ENCODE measurements at places on chromosomes 4 and X.

DNA sequence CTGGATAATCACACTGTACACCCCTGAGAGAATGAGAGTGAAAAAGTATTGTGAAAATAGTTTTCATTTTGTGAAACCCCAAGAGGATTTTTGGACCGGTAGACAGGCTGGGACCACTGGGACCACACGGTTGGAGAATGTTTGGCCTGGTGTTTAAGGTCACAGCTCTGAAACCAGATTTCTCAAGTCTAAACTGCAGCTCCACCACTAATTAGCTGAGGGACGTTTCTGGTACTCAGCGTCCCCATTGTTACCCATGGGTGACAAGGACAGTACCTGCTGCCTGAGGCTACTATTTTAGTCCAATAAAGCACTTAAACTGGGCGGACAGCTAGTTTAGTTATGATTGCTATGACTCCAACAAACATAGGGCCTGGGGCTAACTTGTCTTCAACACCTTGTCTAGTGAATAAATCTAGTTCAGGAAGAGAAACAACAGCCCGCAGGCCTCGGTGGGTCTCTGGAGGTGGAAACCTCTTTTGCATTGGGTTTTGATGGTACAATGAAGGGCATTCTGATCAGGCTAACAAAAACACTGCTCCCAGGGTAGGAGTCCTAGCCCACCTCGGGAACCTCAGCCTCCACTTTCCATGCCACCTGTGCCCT, 509 bp upstream of the USP11 start:
- no peak for DNase-seq

DNA sequence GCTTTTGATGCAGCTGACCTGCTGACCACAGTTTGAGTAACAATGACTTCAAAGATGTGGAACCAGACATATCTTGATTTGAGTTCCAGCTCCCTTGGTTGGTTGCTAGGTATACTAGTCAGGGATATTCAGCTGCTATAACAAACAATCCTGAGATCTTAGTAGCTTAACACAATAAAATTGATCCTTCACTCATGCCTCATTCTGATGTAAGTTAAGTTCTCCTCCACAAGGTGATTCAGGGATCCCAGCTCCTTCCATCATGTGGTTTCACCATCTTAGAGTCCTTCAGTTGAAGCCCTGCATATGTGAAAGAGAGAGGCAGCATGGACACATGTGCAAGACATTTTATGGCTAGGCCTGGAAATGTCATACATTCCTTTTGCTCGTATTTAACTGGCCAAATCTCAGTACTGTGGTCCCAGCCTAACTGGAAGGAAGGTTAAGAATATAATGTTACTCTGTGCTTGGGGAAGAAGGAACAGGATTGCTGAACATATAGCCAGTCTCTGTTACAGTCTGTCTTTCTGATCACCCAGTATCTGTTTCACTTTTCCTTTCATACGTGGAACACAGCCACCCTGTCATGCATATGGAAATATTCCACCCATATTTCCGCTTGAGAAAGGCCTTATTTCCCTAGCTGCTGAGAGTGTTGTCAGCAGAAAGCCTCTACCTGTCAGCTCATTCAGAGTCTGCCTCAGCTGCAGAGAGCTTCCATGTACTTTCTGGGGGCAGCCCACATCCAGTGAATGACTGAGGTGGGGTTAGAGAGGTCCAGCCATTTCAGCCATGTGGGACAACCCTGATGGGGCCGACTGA, 7.1 kb downstream of the SMIM9 start:
- DNase-seq, result no peak

DNA sequence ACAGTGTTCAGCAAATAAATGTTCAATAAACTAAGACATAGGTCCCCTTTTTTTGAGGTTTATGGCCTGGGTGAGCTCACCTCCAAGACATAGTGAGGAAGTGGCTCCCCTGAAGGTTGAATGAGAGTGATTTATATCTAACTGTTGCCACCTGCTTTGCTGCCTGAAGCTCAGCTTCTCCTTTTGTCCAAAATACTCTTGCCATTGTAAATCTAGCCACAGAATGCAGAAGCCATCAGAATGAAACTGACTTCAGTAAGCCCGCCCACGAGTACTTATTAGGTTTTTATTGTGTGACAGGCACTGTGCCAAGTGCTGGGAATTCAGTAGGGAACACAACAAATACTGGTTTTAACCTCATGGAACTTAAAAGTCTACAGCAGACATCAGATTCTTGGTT, 18.0 kb downstream of the SPINK2 start:
- DNase-seq, result no peak

DNA sequence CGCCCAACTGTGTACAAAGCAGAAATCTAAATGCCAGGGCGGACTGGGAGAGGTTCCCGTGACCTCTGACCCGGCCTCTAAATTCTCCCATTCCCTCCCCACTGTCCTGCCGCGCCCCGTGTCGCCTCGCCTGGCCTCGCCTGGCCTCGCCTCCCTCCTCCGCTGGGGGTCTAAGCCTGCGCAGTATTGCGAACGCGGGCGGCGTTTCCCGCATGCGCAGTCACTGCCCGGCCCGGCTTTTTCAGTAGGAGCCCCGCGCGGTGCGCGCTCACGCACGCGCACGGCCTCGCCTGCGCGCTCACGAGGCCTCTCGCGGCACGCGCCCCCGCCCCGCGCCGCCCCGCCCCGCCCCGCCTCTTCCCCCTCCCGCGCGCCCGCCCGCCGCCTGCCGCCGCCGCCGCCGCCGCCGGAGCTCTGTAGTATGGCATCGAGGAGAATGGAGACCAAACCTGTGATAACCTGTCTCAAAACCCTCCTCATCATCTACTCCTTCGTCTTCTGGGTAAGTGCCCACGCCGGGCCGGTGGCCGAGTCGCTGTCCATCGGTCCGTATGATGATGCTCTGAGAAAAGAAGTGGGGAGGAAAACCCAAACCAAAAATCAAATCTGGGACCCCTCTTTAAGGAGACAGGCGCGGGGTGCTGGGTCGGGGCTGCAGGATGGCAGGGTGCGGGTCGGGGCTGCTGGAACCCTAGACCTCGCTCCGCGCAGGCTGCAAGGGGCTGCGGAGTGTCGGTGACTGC, at the start of gene TSPAN7:
Gene TSPAN7, plus strand, starts transcription at position 417 of the 743 bp plus-strand sequence. Its CDS starts 5 bp downstream, at position 422.
- peak; percentile 19 for DNase-seq

DNA sequence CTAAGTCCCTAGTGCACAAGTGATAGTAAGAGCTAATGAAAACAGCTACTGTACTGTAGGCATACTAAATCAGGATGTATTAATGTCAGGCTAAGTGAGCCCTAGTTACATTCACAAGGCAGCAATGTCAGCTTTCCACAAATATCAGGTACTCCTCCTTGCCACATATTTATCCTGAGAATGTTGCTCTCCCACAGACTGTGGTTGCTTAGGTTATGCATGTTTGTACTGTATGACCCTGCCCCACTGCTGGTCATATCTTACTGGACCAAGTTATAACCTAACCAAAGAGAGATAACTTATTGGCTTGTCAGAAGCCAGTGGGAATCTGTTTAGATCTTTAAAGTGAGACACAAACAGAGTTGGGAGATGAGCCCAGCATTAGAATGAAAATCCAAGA, 241.0 kb downstream of the SLC39A8 start:
- no peak for DNase-seq

DNA sequence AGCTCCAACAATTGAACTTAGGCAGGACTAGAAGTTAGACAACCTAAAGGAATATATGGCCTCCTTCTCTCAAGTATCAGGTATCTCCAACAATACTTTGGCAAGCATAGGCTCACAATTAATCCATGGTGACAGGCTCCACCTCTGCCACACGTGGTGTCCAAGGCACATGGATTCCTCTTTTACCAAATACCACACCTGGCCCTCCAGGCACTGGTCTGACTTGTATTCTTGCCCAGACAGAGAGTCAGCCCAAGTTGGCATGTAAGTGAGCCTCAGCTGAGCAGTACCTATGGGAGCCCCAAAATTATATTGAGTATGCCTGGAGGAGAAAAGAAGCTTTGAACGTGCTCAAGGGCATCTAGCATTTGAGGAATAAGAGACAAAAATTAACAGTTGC, 19.6 kb downstream of the SRPX2 start:
- DNase-seq, result no peak

- DNase-seq, result no peak
Observed at GRCh38 chr4:144647590-144647989, 1.6 kb downstream of the HHIP start.

- DNase-seq, result no peak
Observed at GRCh38 chr4:163148466-163149336, 18.0 kb downstream of the NAF1 start.

DNA sequence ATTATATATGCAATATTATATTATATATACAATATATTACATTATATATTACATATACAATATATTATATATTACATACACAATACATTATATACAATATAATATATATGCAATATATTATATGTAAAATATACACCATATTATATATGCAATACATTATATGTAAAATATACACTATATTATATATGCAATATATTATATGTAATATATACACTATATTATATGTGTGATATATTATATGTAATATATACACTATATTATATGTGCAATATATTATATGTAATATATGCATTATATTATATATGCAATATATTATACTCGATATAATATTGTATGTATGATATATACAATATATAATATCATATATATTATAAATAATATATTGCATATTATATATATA, 457.4 kb downstream of the SMARCA1 start:
- DNase-seq, result no peak

DNA sequence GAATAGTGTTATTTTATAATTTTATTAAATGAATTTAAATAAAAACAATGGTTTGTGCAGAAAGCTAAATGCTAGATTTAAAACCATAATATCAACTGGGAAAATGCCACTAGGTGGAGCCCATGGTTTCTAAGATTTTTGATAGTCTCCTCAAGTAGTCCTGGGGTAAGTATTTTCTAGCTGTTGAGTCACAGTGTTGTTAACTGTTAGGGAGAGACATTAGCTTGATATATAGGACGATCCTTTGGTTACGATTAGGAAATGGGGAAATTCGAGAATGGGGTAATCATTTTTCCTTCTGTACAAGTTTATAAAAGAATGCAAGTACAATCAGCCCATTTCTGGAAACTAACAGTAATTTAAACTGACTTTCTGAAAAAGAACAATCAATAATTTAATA, 378.4 kb downstream of the ANKRD50 start:
- no peak for DNase-seq

GRCh38 chr4:35175894-35176293, 1068.4 kb downstream of the ARAP2 start:
- no peak for DNase-seq

GRCh38 chr4:174564529-174564928, 42.2 kb upstream of the HPGD start:
- DNase-seq, result no peak

- peak; percentile 20 for DNase-seq
Observed at GRCh38 chr4:149370785-149371420, 444.7 kb downstream of the IQCM start.

- no peak for DNase-seq
Observed at GRCh38 chrX:22323541-22323940, 50.8 kb downstream of the CBLL2 start.

DNA sequence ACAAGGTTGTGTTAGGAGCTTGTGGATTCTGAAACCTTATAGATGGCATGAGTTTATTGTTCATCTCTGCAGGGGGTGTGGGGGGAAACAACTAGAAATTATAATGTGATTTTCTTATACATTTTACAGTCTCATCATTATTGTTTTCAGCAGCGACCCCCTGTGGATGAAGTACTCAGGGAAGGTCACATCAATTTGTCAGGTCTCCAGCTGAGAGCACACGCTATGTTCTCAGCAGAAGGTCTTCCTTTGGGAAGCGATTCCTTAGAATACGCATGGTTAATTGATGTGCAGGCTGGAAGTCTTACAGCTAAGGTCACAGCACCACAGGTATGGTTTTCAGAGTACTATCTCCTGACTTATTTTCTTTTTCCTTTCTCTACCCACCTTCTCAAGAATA, 72.2 kb downstream of the BLTP1 start:
- DNase-seq, result no peak

DNA sequence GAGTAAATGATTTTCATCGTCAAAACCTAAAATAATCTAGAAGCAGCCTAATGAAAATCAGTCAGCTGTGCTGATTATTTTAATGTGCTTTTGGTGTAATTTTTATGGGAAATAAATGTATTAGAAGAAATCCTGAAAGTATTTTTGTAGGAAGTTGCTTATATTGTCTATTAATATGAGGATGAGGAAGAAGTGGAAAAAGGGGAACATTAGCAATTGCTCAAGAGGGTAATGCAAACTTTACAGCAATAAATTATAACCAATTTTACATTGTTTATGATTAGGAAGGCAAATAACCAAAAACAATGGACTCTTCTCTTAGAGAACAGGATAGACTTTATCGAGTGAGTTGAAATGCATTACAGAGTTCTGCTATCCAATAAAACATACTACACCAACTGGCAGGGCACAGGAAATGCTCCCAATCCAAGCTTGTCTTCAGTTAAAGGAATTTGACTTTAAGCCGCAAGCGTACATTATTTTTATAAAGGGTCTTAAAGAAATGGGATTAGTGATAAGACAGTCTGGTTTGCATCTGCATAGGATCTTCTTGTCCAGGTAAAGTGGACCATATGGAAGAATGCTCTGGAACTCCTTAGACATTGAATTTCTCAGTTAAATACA, 374.8 kb downstream of the PDGFC start:
- no peak for DNase-seq

GRCh38 chrX:16870862-16871815, 977 bp upstream of the RBBP7 start:
- DNase-seq, result no peak

- DNase-seq, result no peak
Observed at GRCh38 chr4:15413010-15413622, 14.7 kb upstream of the C1QTNF7 start.

- DNase-seq, result no peak
Observed at GRCh38 chr4:84502333-84502954, 3.4 kb upstream of the NKX6-1 start.

- DNase-seq, result no peak
Observed at GRCh38 chr4:119228406-119228805, 15.9 kb downstream of the USP53 start.

DNA sequence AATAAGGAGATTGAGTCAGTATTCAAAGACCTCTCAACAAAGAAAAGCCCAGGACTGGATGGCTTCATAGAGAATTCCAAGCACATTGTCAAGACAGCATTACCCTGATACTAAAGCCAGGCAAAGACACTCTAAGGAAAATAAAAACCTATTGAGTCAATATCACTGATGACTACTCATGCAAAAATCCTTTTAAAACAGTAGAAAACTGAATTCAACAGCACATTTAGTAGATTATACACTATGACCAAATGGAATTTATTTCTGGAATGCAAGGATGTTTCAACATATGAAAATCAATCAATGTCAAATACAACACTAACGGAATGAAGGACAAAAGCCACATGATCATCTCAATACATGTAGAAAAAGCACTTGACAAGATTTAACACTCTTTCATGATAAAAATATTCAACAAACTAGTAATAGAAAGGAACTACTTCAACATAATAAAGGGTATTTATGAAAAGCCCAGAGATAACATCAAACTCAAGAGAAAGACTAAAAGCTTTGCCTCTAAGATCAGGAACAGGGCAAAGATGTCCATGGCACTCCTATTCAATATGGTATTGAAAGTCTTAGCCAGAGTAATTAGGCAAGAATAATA, 633.3 kb downstream of the ANKRD50 start:
- DNase-seq, result no peak
